Heart left ventricle (tissue), 16 donors: ENCODE measurements at places on chromosomes 1 and 21.

GRCh38 chr1:204660509-204660908 lies 25.0 kb downstream of the LRRN2 start:
- H3K4me3 ChIP-seq = no peak overlapping the region
- no peak for DNase-seq
- H3K4me1 ChIP-seq = no peaks in the 10 kb centered on the region
- no peaks in the 10 kb centered on the region for H3K27me3 ChIP-seq
- H3K36me3 ChIP-seq = no peaks in the 10 kb centered on the region
- no peak overlapping the region for H3K27ac ChIP-seq

GRCh38 chr1:155105604-155106011 lies 22.1 kb upstream of the EFNA1 start:
- H3K27me3 ChIP-seq = no peaks in the 10 kb centered on the region
- peaks cover 15% of the 10 kb centered on the region for H3K4me1 ChIP-seq
- no peak overlapping the region for H3K4me3 ChIP-seq
- no peak for DNase-seq

GRCh38 chr1:37663426-37664000 lies 28.8 kb upstream of the CDCA8 start:
- peaks cover 27% of the 10 kb centered on the region for H3K27me3 ChIP-seq
- no peaks in the 10 kb centered on the region for H3K4me1 ChIP-seq
- no peak for DNase-seq
- H3K4me3 ChIP-seq = no peak overlapping the region
- H3K36me3 ChIP-seq = no peaks in the 10 kb centered on the region

DNA sequence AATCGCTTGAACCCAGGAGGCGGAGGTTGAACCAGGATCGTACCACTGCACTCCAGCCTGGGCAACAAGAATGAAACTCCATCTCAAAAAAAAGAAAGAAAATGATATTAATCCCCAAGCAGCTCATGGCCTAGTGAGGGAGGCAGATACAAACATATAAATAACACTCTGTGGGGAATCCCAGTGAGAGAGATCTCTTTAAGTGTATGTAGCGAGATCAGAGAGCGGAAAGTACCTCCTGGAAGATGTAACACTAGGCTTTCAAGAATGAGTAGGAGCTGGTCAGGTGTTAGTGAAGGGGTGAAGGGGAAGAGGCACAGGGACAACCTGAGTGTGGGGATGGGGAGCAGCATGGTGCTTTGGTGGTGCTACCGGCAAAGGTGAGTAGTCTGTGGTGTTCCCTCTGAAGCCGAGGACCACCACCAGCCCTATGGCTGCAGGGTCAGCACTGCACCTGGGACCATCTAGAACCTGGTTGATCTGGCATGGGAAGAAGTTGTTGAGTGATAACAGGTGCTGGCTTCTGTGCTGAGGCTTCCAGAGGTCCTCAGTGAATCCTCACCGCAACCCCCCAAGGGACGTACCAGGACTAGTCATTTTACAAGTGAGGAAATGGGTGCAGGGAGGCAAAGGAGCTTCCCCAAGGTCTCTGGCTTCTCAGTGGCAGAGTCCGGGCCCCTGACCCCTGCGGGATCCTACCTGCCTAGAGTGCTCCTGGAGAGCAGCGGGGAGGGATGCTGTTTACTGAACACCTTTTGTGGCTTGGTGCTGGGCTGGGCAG lies 367.6 kb upstream of the VAMP3 start:
- no peaks in the 10 kb centered on the region for H3K4me1 ChIP-seq
- DNase-seq = no peak
- H3K4me3 ChIP-seq = no peak overlapping the region
- H3K27me3 ChIP-seq = no peaks in the 10 kb centered on the region

DNA sequence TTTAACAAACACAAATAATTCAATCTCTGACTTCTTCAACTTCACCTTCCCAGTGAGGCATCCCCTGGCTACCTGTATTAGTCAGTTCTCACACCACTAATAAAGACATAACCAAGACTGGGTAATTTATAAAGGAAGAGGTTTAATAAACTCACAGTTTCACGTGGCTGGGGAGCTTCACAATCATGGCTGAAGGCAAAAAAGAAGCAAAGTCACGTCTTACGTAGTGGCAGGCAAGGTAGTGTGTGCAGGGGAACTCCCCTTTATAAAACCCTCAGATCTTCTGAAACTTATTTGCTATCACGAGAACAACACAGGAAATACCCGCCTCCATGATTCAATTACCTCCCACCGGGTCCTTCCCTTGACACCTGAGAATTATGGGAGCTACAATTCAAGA lies 478.5 kb downstream of the ADGRL2 start:
- DNase-seq = no peak
- H3K27me3 ChIP-seq = no peaks in the 10 kb centered on the region
- no peaks in the 10 kb centered on the region for H3K4me1 ChIP-seq
- no peak overlapping the region for H3K27ac ChIP-seq
- no peaks in the 10 kb centered on the region for H3K36me3 ChIP-seq

DNA sequence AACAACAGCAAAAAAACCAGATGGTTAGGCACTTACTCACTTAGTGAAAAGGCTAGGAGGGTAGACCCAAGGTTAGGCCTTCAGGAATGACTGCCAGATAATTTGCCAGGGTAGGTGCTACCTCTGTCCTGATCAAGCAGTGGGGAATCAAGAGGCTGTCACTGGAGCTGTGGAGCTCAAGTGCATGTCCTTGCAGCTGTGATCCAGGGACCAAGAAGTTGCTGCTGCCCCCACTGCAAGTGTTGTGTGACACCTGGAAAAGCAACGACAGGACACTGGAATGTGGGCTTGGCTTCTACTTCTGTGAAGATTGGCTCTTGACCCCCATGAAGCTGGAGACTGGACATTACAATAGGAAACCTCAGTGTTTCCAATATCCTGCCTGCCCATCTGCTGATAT lies 72.1 kb downstream of the PEX14 start:
- no peak overlapping the region for H3K4me3 ChIP-seq
- H3K4me1 ChIP-seq = no peaks in the 10 kb centered on the region
- no peak for DNase-seq
- H3K27me3 ChIP-seq = no peaks in the 10 kb centered on the region
- H3K27ac ChIP-seq = no peak overlapping the region
